ENCODE measurements at places on chromosomes 16 and 17. TPM values are rescaled to one million over a fixed set of nuclear protein-coding genes. Genes with fewer than 3 reads are reported as not detected.

- no peak overlapping the region for H3K27ac ChIP-seq
- no peaks in the 10 kb centered on the region for H3K4me1 ChIP-seq
- no peak for DNase-seq
Observed at GRCh38 chr16:7731141-7731540, 398.5 kb downstream of the RBFOX1 start.

DNA sequence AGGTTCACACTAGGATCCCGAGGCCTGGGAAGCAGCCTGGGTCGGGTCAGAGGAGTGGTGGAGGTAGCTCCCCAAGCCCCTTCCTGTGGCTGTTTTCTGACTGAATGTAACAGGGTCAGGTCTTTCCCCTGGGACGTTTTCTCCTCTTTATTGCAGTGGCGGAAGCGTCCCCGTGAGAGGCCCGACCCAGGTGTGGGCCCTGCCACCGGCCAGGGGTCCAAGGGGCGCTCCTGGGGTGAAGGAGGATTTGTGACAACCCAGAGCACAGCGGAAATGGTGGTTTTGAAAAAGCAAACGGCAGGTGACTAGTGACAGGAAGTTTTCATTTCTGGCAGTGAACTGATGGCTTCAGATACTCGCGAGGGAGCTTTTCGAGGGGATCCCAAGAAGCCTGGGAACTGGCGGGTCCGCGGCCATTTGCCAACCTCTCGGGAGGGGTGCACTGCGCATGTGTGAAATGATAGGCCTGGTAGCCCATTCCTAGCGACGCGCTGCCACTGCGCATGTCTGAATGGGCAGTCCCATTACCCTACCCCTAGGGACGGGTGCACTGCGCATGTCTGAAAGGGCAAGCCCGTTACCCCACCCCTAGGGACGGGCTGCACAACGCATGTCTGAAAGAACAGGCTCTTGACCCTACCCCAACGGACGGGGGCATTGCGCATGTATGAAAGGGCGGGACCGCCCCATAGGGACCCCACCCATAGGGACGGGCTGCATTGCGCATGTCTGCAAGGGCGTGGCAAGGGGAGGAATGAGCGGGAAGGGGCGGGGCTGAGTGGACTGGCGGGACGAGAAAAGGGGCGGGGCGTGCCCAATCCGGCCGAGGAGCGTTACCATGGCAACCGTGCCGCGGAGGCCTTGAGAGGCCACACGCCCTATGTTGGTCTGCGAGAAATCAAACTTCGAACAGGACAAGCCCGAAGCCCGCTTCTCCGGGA, 1747.9 kb downstream of the TP53TG3F start:
- H3K4me1 ChIP-seq = no peaks in the 10 kb centered on the region
- no peaks in the 10 kb centered on the region for H3K36me3 ChIP-seq
- no peak overlapping the region for H3K27ac ChIP-seq
- H3K4me3 ChIP-seq = peak overlapping the region; percentile 12
- DNase-seq = no peak

GRCh38 chr16:67084345-67085028, 25.3 kb upstream of the PHAF1 start:
- H3K36me3 ChIP-seq = peaks cover 17% of the 10 kb centered on the region
- H3K4me3 ChIP-seq = no peak overlapping the region
- no peak overlapping the region for H3K27ac ChIP-seq

GRCh38 chr16:27149986-27150385, 53.3 kb upstream of the KDM8 start:
- H3K27me3 ChIP-seq = peaks cover 33% of the 10 kb centered on the region
- H3K36me3 ChIP-seq = no peaks in the 10 kb centered on the region
- no peak overlapping the region for H3K27ac ChIP-seq

GRCh38 chr17:41073676-41074075, 8.0 kb upstream of the KRTAP2-4 start:
- no peak overlapping the region for H3K27ac ChIP-seq
- peaks cover 47% of the 10 kb centered on the region for H3K27me3 ChIP-seq
- no peak overlapping the region for H3K4me3 ChIP-seq
- no peak for DNase-seq

- DNase-seq = peak; percentile 79
- no peaks in the 10 kb centered on the region for H3K36me3 ChIP-seq
- H3K4me3 ChIP-seq = no peak overlapping the region
- H3K27ac ChIP-seq = peak overlapping the region; percentile 30
- peaks cover 5% of the 10 kb centered on the region for H3K27me3 ChIP-seq
- peaks cover 32% of the 10 kb centered on the region for H3K4me1 ChIP-seq
Observed at GRCh38 chr17:73474370-73474988, 162.7 kb upstream of the CDC42EP4 start.

DNA sequence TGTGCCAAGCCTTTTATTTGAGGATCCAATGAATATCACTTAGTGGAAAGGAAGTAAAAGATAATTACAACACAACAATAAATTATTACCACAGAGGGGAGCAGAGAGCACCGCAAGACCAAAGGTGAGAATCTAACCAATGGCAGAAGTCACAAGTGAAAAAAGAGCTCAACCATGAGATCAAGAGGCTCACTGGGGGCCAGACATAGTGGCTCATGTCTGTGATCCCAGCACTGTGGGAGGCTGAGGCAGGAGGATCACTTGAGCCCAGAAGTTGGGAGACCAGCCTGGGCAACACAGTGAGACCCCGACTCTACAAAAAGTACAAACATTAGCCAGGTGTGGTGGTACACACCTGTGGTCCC, 17.7 kb downstream of the ANKRD11 start:
- H3K27ac ChIP-seq = no peak overlapping the region
- no peak for DNase-seq
- H3K27me3 ChIP-seq = no peaks in the 10 kb centered on the region
- peaks cover 90% of the 10 kb centered on the region for H3K4me1 ChIP-seq
- H3K36me3 ChIP-seq = no peaks in the 10 kb centered on the region

DNA sequence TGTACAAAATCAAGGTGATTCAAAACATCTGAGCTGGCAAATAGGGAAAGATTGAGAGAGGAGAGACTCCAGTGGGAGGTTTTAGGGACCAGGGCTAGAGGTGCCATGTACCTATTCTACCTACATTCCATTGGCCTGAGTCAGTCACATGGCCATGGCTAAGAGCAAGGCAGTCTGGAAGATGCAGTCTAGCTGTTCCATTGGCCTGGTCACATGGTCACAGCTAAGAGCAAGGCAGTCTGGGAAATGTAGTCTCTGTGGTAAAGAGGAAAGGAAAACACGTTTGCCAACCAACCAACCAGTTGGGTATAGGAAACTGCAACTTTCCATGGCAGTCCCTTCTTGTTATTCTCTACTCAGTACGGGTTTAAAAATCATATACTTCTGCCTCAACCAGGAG, 369.1 kb downstream of the XYLT1 start:
- no peak for DNase-seq
- H3K4me1 ChIP-seq = no peaks in the 10 kb centered on the region
- no peak overlapping the region for H3K4me3 ChIP-seq
- H3K36me3 ChIP-seq = no peaks in the 10 kb centered on the region
- no peak overlapping the region for H3K27ac ChIP-seq

- peaks cover 24% of the 10 kb centered on the region for H3K4me1 ChIP-seq
- H3K27me3 ChIP-seq = no peaks in the 10 kb centered on the region
- no peak overlapping the region for H3K4me3 ChIP-seq
- peaks cover 4% of the 10 kb centered on the region for H3K36me3 ChIP-seq
- no peak overlapping the region for H3K27ac ChIP-seq
- DNase-seq = no peak
Observed at GRCh38 chr17:44466339-44466738, 36.9 kb downstream of the GPATCH8 start.

DNA sequence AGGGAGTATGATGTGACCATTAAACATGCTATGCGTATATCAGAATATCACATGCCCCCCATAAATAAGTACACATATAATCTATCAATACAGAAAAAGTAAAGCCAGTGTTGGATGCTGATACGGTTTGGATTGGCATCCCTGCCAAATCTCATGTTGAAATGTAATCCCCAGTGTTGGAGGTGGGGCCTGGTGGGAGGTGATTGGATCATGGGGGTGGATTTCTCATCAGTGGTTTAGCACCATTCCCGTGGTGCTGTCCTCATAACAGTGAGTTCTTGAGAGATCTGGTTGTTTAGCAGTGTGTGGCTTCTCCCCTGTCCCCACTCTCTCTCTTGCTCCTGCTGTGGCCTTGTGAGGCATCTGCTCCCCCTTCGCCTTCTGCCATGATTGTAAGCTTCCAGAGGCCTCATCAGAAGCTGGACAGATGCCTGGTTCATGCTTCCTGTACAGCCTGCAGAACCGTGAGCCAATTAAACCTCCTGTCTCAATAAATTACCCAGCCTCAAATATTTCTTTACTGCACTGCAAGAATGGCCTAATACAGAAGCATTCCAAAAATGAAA, 88.9 kb downstream of the AATF start:
- H3K4me1 ChIP-seq = no peaks in the 10 kb centered on the region
- H3K4me3 ChIP-seq = no peak overlapping the region
- no peak overlapping the region for H3K27ac ChIP-seq
- DNase-seq = no peak

GRCh38 chr16:57134982-57135381, 42.6 kb downstream of the CPNE2 start:
- no peaks in the 10 kb centered on the region for H3K36me3 ChIP-seq
- no peak for DNase-seq
- peaks cover 13% of the 10 kb centered on the region for H3K4me1 ChIP-seq
- H3K27me3 ChIP-seq = no peaks in the 10 kb centered on the region
- H3K4me3 ChIP-seq = no peak overlapping the region

DNA sequence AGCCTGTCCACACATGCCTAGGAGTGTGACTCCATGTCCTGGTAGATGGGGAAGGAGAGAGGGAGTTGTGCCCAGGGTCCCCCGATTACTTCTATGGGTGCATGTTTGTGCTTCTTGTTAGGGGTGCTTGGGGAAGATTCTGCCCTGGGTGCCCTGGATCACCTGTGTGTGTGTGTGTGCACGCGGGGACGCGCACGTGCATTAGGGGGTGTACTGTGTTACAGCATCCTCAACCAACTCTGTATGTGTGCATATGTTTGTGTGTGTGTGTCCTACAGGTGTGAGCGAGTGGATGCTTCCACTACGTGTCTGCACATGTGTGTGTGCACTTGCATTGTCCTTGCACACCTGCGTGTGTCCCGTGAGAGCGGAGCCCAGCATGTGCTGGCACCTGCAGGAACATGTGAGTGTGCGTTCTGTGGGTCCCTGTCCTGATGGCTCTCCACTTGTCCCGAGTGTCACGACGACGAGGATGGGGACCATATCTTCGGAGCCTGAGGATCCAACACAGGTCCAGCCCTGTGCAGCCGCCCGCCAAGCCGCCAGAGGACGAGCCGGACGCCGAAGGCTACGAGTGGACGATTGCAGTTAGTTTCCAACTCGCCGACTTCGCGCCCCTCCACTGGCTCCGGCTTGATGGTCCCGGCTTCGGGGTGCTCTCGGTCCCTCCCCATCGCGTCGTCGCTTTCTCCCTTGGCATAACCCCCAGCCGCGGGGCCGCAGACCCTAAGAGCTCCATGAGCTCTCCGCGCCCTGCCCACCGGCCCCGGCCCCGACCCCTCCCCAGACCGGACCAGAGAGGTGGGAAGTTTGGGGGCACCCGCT, 6.0 kb upstream of the TBC1D3B start:
- peak overlapping the region; percentile 59 for H3K27ac ChIP-seq
- peaks cover 22% of the 10 kb centered on the region for H3K27me3 ChIP-seq
- peak overlapping the region; percentile 77 for H3K4me3 ChIP-seq
- H3K4me1 ChIP-seq = peaks cover 12% of the 10 kb centered on the region
- H3K36me3 ChIP-seq = no peaks in the 10 kb centered on the region

GRCh38 chr16:69039333-69039941, 66.0 kb upstream of the HAS3 start:
- no peak for DNase-seq
- no peaks in the 10 kb centered on the region for H3K27me3 ChIP-seq
- H3K27ac ChIP-seq = no peak overlapping the region
- peaks cover 26% of the 10 kb centered on the region for H3K36me3 ChIP-seq

DNA sequence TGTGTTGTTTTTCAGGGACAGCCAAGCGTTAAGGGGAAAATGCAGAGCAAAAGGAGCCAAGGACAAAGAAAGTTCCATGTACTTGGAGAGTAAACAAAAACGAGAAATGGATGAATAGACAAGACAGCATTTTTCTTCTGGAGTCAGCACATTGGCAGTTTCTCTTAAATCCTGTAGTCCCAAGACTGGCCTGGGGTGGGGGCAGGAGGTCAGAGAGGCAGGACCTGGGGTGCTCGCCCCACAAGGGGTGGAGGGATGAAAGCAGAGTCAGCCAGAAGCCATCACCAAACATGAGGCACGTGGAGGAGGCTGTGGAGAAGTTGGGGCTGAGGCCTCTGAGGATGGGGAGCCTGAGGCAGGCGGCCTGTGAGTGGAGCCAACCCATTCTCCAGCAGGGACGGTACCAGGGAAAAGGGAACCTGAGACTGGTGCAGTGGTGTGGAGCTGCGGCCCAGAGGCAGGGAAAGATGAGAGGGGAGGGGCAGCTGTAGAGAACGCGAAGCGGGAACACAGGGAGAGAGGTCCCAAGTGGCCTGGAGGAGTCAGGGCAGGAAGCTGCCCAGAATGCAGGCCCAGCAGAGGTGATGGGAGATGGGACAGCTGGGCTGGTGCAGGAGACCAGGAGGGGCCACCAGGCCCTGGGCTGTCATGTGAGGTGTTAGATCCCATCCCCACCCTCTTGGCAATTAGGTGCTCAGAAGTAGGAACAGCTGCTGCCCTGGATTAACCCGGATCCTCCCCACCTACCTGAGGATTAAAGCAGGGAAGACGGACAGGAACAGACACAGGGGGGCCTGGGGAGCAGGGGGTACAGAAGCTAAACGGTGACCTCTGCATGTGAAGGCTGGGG, 3.3 kb downstream of the TLCD3B start:
- peaks cover 90% of the 10 kb centered on the region for H3K27me3 ChIP-seq
- H3K36me3 ChIP-seq = no peaks in the 10 kb centered on the region
- no peak overlapping the region for H3K4me3 ChIP-seq
- H3K4me1 ChIP-seq = peaks cover 9% of the 10 kb centered on the region
- no peak overlapping the region for H3K27ac ChIP-seq

DNA sequence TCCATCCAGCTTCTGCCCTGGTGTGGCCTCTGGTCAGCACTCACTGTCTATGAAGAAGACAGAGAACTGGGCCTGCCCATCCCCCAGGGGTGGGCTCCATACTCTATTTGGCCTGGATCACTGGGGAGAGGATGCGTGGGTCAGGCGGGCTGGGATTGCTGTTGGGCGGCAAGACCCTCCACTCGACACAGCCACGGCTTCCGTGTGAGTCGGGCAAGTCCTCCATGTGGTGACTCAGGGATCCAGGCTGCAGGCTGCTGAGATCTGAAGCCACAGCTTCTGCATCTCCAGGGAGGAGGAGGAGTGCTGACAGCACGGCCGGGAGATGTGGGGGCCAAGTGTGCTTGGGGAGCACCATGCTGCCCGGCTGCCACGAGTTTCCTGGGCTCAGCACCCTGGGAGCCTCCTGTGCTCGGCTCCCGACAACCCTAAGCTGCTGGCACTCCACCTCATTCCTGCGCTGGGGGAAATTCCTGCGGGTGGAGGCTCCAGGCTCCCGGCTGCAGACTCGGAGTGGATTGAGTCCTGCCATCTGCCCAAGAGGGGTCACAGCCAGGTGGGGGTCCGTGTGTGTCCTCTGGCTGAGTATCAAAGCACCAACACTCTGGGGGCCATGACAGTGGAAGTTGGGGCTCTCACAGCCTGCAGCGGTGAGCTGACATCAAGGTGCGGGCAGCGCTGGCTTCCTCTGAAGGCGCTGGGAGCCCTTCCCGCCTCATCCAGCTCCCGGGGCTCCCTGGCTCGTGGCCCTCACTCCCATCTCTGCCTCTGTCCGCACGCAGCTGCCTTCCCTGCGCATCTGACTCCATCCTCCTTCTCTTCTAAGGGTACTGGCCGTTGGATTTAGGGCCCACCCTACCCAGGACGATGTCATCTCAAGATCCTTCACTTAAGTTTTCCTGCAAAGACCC, 24.4 kb upstream of the CBFA2T3 start:
- no peaks in the 10 kb centered on the region for H3K36me3 ChIP-seq
- peaks cover 82% of the 10 kb centered on the region for H3K27me3 ChIP-seq
- no peak for DNase-seq
- no peak overlapping the region for H3K27ac ChIP-seq
- peaks cover 17% of the 10 kb centered on the region for H3K4me1 ChIP-seq

Gene HOXB4
- 0.25 TPM for total RNA-seq

Gene LGALS9C
- total RNA-seq = not detected

Gene ALDH3A1
- not detected for total RNA-seq

Gene ADAP2
- total RNA-seq = 7.0 TPM

Gene CLDN6
- total RNA-seq = not detected

Gene ACSM2A
- total RNA-seq = not detected

All from left ventricle myocardium inferior (tissue), 1 donor.